ENCODE measurements at places on chromosomes 5 and 9. TPM values are rescaled to one million over a fixed set of nuclear protein-coding genes. Genes with fewer than 3 reads are reported as not detected.

The EQTN gene
- polyA plus RNA-seq, result 0.13 TPM

DNA sequence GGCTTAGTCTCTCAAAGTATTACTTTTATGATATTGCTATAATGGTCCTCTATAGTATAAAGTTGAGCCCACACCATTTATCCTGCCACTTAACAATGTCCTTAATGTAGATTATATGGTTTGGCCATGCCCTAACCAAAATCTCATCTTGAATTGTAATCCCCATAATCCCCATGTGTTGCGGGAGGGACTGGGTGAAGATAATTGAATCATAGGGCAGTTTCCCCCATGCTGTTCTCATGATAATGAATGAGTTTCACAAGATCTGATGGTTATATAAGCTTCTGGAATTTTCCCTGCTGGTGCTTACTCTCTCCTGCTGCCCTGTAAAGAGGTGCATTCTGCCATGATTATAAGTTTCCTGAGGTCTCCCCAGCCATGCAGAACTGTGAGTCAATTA lies 498.8 kb downstream of the RAB3C start:
- no peak for DNase-seq

GRCh38 chr5:132498152-132498551 lies 7.6 kb upstream of the IRF1 start:
- DNase-seq, result no peak

- DNase-seq, result no peak
These were observed 27.3 kb downstream of the NADK2 start for GRCh38 chr5:36214436-36214835.

DNA sequence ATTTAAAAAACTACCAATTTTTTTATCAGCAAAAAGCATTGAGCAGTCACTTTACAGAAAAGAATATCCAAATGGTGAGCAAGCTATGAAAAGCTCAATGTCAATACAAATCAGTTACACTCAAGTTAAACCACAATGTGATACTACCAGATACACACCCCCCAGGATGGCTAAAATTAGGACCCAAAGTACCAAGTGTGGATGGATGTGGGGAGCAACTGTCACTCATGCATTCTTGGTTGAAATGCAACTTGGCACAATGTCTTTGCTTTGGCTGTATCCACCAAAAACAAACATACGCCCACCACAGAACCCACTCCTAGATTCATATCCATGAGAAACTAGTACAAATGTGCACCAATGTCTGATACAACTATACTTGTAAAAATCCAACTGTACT lies 120.0 kb upstream of the IRX1 start:
- DNase-seq, result no peak

All from urinary bladder (tissue), 4 donors.